Myometrial cell (primary cell): ENCODE measurements at places on chromosomes 16 and 17. TPM values are rescaled to one million over a fixed set of nuclear protein-coding genes. Genes with fewer than 3 reads are reported as not detected.

The PYDC1 gene
- total RNA-seq, result not detected in 2 replicates

The SLC52A1 gene
- 0.29 and 0.71 TPM in 2 replicates for total RNA-seq

The OR1A1 gene
- not detected in 2 replicates for total RNA-seq

The UMOD gene
- total RNA-seq, result not detected in 2 replicates

The ZFP3 gene
- total RNA-seq, result 0.89 and 1.7 TPM in 2 replicates

The MMP28 gene
- 6.6 and 9.2 TPM in 2 replicates for total RNA-seq

The NPIPB13 gene
- total RNA-seq, result 0.18 and 0.29 TPM in 2 replicates

The DNAH2 gene
- 0.18 and 0.29 TPM in 2 replicates for total RNA-seq

The ACSM2A gene
- not detected in 2 replicates for total RNA-seq

The GALR2 gene
- total RNA-seq, result 0.29 and 0.53 TPM in 2 replicates

The BICDL2 gene
- total RNA-seq, result not detected in 2 replicates

The RRN3 gene
- 18.5 and 24.8 TPM in 2 replicates for total RNA-seq

The KCNG4 gene
- not detected in 2 replicates for total RNA-seq

The ZNF385C gene
- not detected in 2 replicates for total RNA-seq

The LITAFD gene
- total RNA-seq, result not detected in 2 replicates

The TBC1D3C gene
- total RNA-seq, result not detected in 2 replicates

The KRTAP4-9 gene
- total RNA-seq, result not detected in 2 replicates

The C16orf86 gene
- total RNA-seq, result 8.4 and 12.4 TPM in 2 replicates

The ADAD2 gene
- total RNA-seq, result not detected in 2 replicates

The METTL22 gene
- 31.9 and 37.8 TPM in 2 replicates for total RNA-seq

The CMTM2 gene
- not detected in 2 replicates for total RNA-seq

The SCGB1C2 gene
- total RNA-seq, result not detected in 2 replicates

The TSPAN10 gene
- 1.9 and 2.0 TPM in 2 replicates for total RNA-seq

The CA7 gene
- not detected in 2 replicates for total RNA-seq

The SLC16A11 gene
- not detected in 2 replicates for total RNA-seq

The HAGHL gene
- total RNA-seq, result 13.5 and 15.2 TPM in 2 replicates

The PARD6A gene
- total RNA-seq, result 0.18 and 0.86 TPM in 2 replicates

The TNFRSF17 gene
- total RNA-seq, result not detected in 2 replicates

The MYH8 gene
- total RNA-seq, result not detected in 2 replicates

The ACSM3 gene
- 0.86 and 3.2 TPM in 2 replicates for total RNA-seq

The SLC6A2 gene
- not detected in 2 replicates for total RNA-seq

The GPR179 gene
- total RNA-seq, result not detected in 2 replicates

The MYO15A gene
- 0.58 and 1.4 TPM in 2 replicates for total RNA-seq

The YPEL2 gene
- 2.9 and 3.4 TPM in 2 replicates for total RNA-seq

The HOXB1 gene
- total RNA-seq, result not detected in 2 replicates

The KRT12 gene
- under 0.01 TPM in 1 of 2 replicates, not detected in the other for total RNA-seq

The EPX gene
- total RNA-seq, result not detected in 2 replicates

The TMUB2 gene
- 26.8 and 45.3 TPM in 2 replicates for total RNA-seq

The KRTAP3-1 gene
- total RNA-seq, result not detected in 2 replicates

The NOTUM gene
- total RNA-seq, result not detected in 2 replicates

The TAT gene
- total RNA-seq, result not detected in 2 replicates
